Stimulated activated CD8-positive, alpha-beta memory T cell treated with anti-CD3 and anti-CD28 coated beads, Interleukin-4, amount 100 ng/mL, for 1 hour (primary cell): ENCODE measurements at places on chromosomes 3 and 15.

- no peak for DNase-seq
Measured at GRCh38 chr3:27878014-27878383, 155.9 kb upstream of the EOMES start.

DNA sequence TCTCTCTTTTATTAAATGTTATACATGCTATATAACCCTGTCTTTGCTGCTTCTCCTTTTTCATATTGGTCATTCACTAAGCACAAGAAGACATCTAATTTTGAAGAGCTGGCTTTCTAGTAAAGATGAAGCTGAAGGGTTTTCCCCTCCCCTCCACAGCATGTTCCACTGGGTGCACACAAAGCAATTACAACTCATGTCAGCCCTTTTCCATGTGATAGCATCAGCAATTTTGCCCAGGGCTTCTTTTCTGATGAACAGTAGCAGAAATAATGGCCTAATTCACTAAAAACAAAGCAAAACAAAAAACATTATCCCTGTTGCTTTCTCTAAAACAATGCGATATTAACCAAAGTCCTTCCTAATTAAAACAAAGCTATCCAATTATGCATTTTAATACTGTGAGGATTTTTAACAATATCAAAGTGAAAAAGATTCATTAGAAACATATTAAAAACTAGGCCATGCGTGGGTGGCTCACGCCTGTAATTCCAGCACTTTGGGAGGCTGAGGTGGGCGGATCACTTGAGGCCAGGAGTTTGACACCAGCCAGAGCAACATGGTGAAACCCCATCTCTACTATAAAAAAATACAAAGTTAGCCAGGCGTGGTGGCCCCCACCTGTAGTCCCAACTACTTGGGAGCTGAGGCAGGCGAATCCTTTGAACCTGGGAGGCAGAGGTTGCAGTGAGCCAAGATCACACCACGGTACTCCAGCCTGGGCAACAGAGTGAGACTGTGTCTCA is 12.2 kb upstream of the PIK3R4 start:
- DNase-seq: no peak

GRCh38 chr3:161796780-161797179 is 300.2 kb downstream of the OTOL1 start:
- no peak for DNase-seq

DNA sequence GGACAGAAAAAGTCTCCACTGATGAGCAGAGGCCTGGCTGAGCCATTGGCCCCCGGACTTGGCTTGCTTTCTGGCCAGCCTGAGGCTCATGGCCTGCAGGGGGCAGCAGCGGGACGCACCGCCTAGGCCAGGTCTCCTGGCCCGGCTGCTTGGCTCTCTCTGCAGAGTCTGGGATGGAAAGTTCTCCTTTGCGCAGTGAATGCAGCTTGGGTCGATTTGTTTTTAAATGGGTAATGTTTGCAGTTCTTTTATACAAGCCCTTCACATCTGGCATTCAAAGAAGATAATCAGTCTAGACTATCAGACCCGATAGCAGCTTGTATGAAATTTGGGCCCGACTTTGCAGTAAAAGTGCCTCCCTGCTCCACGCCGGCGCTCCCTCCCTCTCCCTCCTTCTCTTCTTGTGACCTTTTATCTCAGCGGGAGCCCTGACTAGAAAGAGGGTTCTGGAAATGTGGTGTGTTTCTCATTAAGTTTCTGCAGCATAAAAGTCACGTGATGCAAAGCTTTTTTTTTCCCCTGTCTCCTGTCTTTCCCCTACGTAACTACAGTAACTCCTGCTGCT is 59.9 kb downstream of the ZNF621 start:
- peak; percentile 38 for DNase-seq

DNA sequence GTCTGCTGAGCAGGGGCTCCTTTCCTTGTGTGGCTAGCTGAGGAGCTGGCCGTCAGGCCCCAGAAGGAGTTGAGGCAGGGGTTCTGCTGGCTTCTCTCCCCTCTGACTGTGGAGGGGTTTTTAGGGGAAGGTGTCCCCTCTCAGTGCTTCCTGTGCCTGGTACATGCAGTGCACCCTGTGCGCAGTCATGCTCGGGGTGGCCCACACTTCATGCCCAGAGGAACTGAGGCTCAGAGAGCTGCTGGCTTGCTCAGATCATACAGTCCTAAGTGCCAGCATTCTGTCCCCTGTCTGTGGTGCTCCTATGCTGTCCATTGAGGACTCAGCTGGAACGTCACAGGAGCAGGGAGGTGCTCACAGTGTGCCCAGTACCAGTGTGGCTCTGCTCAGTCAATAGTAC is 67.9 kb upstream of the PLXNA1 start:
- no peak for DNase-seq

DNA sequence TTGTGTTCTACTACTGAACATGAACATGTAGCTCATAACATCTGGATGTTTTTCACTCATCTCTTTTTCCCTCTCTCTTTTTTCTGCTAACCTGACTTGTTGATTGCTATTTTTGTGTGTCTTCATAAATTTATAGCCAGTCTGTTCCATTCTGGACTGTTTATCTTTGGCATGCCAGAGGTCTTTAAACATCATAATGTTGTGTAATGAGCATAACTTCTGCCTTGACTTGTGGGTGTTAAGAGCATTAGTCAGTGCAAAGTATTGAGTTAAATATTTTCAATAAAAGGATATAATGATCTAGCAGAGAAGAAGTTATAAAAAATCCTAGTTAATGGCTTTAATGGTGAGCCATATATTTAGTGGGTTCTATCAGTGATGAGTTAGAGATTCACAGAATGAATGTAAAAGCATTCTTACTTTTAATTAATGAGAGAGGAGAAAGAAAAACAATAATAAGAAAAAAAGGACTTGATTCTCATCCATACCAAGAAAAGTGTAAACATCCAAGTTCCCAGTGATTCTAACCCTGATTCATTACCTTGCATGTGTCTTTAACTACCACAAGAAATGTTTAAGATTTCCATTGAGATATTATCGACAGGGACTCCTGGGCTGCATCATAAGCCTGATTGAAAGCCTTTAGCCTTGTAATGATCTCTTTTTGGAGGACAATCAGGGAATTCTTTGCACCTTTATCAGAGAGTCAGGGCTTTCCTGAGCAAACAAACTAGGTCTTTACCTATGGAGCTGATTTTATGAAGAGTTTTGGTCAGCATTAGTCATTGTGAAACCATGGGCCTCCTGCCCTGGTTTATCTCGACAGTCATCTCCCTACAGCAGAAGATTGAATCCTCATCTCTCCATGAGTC is 22.9 kb downstream of the MITF start:
- no peak for DNase-seq

- no peak for DNase-seq
Measured at GRCh38 chr3:64300790-64301423, 75.6 kb upstream of the PRICKLE2 start.

- DNase-seq: no peak
Measured at GRCh38 chr15:25481208-25481859, 42.5 kb upstream of the UBE3A start.

DNA sequence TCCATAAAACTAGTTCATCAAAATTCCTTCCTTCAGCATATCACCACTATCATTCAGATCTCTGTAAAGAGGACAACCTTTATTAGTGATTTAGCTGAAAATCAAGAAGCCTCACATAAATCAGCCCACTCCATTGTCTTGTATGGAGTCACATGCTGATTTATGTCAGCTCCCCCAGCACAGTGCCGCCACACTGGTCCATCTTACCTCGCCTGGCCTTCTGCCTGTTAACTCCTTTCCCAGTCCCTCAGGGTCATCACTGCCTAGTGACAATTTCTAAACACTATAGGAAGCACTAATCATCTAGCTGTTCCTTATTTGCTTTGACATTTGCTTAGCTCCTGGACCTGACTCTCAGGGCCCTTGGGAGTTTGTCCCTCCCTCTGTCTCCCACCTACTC is 75.4 kb downstream of the PLCL2 start:
- no peak for DNase-seq

GRCh38 chr3:179730506-179730905 is 77.7 kb downstream of the USP13 start:
- no peak for DNase-seq

DNA sequence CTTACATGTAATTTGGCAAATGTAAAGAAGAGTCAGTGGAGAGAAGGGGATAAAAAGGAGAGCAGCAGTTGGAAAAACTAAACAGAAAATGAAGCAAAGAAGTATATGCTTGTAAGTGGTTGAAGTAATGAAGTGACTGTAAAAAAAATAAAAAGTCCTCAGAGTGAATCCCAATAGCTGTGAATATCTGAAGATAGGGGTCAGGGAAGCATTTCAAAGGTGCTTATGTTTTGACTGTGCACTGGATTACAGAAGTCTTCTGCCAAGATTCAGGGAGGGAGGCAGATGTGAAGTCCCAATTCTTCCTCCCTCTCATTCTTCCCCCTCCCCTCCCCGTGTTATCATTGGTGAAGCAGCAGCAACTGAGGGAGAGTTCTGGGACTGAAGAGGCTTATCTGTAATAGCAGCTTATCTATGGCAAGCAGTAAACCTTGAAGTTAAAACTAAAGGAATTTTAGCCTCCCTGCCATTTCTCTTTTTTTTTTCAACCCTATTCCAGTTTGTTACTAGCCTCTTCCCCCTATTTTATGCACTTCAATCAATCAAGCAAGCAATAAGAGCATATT is 597.9 kb downstream of the IGSF11 start:
- DNase-seq: no peak

- DNase-seq: no peak
Measured at GRCh38 chr3:188205992-188206416, 52.0 kb downstream of the LPP start.

DNA sequence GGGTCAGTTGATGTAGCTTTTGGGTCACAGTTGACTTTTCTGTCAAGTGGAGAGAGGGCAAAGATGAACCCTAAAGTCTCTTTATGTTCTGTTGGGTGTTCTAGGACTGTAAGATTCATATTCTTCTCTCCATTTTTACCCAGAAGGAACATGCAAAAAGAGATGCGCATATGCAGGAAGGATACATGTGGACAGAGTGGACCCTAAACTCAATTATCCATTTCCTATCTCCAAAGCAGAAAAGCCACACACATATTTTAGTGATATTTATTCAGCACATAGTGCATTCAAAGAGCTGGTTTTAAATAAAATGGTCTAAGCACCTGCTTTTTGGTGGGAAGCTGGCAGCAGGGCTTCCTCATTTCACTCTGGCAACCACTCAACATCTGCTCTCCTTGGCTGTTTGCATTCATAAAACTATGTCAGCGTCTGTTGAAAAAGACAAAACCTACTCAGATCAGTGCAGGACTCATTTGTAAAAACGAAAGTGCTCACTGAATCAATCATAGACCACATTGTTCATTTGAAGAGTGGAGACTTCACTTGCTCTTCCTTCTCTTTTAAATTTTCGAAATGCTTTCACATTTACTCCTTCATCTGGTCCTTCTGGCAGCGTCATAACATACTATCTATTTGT is 96.6 kb downstream of the SEMA6D start:
- DNase-seq: no peak

GRCh38 chr15:63891079-63891767 is 57.5 kb upstream of the HERC1 start:
- peak; percentile 51 for DNase-seq

GRCh38 chr3:70737666-70738290 is 425.3 kb upstream of the MDFIC2 start:
- DNase-seq: no peak

DNA sequence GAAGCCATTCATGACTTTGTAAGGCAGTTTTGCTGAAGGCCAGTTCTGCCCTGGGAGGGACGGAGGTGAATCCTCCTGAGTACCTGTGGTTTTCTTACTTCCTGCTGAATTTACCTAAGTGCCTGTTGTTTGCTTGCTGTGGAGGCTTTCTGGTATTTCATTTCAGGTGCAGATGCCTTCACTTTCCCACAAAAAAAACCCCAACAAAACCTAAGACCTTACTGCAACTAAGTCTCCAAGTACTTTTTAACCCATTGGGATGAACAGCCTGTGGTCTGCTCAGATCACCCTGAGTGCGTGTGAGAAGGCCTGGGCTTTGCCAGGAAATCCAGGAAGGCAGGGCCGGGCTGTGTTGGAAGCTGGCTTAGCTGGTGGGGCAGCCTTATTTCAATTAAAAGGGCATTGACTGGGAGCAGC is 65.3 kb downstream of the IGF1R start:
- no peak for DNase-seq

GRCh38 chr15:97623091-97623661 is 337.3 kb upstream of the ARRDC4 start:
- no peak for DNase-seq

DNA sequence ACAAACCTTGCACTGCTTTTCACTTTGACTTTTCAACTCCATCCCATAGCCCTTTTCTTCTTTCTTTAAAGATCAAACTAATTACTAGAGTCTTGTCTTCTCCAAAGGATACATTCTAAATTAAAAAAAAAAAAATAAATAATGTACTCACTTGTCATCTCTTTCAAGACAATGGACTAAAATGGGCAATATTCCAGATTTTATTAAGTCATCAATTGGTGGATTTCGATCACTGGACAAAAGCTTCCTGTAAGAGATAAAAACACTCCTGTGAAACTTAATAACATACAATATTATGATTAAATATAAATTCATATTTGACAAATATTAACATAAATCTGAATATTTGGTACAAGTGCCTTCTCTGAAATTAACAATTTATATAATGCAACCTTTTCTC is 34.1 kb downstream of the KPNA4 start:
- DNase-seq: no peak

DNA sequence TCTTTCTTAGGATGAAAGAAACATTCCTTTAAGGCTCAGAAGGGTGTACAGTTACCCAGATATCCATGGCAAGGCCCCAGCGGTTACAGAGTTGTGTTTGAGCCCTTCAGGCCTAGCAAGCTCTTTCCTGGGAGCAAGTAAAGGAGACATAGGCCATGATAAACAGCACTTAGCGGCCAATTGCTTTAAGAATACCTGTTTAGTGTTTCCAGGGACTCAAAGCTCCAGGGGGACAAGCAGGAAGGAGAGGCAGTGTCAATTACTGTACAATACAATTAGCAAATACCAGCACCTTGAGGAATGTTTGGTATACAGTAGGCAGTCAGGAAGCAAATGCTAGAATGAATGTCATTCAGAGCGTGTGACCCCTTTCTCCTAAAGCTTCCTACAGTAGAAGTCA is 176.3 kb upstream of the ICE2 start:
- no peak for DNase-seq

GRCh38 chr15:60835974-60836373 is 357.0 kb upstream of the ICE2 start:
- no peak for DNase-seq

DNA sequence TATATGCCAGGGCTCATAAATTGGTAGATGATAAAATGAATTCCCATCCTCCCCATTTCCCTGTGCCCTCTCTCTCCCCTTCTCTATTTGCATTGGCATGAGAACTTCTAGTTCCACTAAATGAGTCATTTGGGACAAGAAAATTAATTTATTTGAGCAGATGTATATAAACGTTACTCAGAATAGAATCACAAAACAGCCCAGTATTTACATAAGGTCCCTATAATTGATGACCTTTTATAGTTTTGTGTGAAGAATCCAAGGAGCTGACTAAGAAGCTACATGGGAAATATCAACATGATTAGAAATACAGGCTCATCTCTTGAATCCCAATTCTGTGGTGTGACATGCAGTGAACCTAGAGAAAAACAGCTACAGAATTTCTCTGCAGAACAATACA is 617.7 kb upstream of the NR2F2 start:
- DNase-seq: no peak

GRCh38 chr3:78165876-78166275 is 1126.0 kb downstream of the ROBO2 start:
- no peak for DNase-seq

GRCh38 chr3:143975554-143976152 is 4.0 kb downstream of the DIPK2A start:
- no peak for DNase-seq
